ENCODE measurements at places on chromosomes 13 and 19.

- DNase-seq = no peak
Measured at GRCh38 chr13:109945206-109945960, 159.0 kb upstream of the IRS2 start.

GRCh38 chr19:8831832-8832131 is 322 bp downstream of the ZNF558 start:
- no peak for DNase-seq

GRCh38 chr19:47280183-47280797 is 5.6 kb downstream of the INAFM1 start:
- DNase-seq = no peak

DNA sequence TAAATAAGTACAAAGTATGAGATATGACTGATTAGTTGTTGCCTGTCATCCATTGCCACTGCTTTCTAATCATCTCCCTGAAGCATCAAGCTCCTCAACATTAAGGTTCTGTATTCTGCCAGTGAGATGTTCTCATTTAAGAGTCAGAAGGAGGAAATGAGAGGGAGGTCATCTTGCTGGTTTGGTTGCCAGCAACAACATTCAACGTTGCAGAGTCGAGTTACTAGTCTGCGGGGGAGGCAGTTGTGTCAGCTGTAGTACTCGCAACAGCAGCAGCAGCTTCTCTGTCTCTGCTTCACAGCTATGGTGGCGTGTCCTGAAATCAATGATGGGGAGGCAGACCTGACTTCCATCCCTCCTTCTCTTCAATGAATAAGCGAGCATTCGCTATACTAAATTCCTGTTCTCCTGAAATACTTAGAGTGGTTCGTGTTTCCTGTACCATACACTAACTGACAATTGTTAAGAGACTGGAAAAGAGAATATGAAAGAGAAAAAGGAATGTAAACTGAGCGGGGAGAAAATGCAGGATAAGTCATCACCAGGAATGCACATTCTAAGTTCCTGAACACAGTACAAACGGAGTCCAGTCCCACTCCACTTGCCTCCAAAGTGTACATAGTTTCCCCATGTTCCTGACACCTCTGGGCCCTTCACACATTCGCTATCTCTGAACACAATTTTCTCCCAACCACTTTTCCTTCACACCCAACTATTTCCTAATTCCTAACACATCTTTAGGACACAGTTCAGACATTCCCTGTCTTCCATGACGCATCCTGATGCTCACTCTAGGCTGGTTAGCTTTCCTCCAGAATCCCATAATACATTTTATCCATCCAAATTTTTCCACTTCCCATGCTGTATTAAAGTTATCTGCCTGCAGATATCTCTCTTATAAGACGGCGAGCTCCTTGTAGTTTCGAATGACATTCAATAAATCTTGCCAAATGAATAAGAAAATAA is 263.0 kb downstream of the KLF12 start:
- no peak for DNase-seq

DNA sequence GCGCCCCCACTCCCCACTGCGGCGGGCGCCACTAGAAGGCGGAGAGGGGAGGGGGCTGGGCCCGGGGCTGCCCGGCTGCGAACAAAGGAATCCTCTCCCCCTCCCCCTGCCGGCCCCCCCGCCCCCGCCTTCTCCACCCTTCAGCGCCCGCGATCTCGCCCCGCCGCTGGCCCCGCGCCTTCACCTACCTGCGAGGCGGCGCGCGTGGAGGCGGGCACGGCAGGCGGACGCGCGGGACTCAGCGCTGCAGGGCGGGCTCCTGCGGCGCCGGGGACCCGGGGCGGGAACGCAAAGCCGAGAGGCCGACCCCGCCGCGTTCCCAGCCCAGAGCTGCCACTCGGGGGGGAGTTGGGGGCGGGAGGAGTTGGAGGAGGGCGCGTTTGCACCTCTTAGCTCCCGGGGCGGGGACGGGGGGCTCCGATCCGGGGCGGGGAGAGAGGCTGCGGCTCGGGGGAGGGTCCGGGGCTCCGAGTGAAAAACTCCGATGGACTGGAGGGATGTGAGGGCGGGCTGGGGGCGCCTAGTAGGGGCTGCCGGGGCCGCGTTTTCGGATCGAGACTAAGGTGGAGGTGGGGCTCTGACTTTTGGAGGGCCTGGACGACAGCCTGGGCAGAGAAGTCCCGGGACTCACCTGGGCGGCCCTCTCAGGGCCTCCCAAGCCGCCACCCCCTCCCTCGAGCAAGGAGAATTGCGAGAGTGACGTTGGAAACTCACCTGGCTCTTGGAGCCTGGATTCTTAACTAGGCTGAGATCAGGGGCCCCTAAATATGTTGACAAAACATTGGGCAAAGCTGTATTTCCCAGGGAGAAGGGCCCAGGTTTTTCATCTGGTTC is at the start of gene FBN3:
Gene FBN3 (minus strand): TSS at position 332 of the 834 bp plus-strand sequence. CDS start 2,112 bp downstream, outside the sequence.
- DNase-seq = no peak

GRCh38 chr13:97879646-97880310 is 73.7 kb upstream of the IPO5 start:
- no peak for DNase-seq

GRCh38 chr13:65093357-65093756 is 2136.8 kb downstream of the PCDH9 start:
- no peak for DNase-seq

GRCh38 chr13:30047154-30047874 is 196.9 kb upstream of the UBL3 start:
- no peak for DNase-seq

GRCh38 chr13:29369060-29369743 is 226.3 kb downstream of the SLC7A1 start:
- peak; percentile 5 for DNase-seq

- no peak for DNase-seq
Measured at GRCh38 chr19:17473041-17473440, 2.7 kb downstream of the SLC27A1 start.

GRCh38 chr19:1062387-1063029 is 4.5 kb upstream of the ARHGAP45 start:
- DNase-seq = no peak

- no peak for DNase-seq
Measured at GRCh38 chr13:94416454-94417080, 62.9 kb downstream of the DCT start.

GRCh38 chr13:43145534-43146196 is 122.3 kb downstream of the DNAJC15 start:
- DNase-seq = no peak

GRCh38 chr13:69496981-69497380 is 610.6 kb upstream of the ATXN8OS start:
- DNase-seq = peak; percentile 1

- no peak for DNase-seq
Measured at GRCh38 chr13:78305171-78305570, 298.2 kb downstream of the POU4F1 start.

DNA sequence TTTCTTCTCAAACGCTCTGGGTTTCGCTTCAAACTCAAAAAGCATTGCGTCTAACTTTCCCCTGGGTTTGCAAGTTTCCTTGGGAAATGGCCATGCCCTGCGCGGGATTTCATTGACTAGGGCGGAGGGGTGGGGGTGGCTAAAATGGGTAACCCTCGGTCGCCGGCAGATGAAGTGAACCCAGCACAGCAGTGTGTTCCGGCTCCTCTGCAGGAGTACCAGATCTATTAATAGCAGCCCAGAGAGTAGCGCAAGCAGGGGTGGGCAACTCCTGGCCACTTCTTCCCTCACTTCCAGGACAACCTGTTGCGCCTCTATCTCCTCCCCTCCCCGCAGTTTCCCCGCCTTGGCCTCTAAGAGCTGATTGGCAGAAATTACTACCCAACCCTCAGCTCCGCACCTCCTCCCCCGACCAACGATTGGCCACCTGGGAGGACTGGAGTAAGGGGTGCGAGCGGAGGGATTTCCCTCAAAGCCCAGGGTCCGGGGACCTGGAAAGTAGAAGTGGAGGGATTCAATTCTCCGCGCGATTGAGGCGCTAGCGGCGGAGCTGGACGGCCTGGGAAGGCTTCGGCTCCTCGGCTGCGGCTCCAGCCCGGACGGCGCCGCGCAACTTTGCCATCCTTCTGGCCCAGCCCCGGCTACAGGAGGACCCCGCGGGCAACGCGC is at the start of gene FREM2:
Gene FREM2 (plus strand): TSS at position 501 of the 669 bp plus-strand sequence. CDS start 268 bp downstream, outside the sequence.
- DNase-seq = peak; percentile 16

DNA sequence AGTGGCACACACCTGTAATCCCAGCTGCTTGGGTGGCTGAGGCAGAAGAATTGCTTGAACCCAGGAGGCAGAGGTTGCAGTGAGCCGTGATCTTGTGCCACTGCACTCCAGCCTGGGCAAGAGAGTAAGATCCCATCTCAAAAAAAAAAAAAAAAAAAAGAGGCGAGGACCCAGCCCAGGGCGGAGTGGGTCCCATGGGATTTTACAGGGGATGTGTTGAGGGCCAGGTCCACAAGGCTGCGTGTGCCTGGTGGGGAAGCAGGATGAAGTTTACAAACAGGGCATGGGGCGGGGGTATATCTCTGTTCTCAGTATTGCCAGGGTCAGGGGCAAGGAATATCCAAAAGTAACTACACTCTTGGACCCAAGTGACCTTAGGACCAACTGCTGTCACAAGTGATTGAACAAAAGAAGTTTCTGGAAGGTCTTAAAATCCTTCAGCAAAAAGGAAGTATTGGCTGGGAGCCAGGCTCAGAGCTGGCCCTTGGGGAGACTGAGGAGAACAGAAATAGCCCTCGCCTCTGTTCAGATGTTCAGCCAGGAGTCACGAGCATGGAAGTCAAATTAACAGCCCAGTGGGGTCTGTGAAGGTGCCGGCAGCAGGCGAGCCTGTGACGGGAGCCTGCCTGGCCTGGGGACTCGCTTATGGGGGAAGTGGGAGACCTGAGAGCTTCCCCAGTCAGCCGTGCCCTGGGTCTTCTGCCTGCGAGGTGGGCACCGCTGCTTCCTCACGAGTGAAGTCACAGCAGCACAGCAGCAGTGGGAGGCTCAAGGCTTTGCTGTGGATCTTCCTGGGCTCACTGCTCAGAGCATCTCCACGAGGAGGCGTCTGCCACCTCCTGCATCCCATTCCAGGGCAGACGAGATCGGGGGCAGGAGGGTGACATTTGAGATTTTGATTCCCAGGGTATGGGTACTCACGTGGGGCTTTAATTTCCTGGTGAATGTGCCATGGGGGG is 6.4 kb downstream of the MYO9B start:
- no peak for DNase-seq

GRCh38 chr13:113437408-113438010 is 15.8 kb downstream of the ADPRHL1 start:
- DNase-seq = no peak

DNA sequence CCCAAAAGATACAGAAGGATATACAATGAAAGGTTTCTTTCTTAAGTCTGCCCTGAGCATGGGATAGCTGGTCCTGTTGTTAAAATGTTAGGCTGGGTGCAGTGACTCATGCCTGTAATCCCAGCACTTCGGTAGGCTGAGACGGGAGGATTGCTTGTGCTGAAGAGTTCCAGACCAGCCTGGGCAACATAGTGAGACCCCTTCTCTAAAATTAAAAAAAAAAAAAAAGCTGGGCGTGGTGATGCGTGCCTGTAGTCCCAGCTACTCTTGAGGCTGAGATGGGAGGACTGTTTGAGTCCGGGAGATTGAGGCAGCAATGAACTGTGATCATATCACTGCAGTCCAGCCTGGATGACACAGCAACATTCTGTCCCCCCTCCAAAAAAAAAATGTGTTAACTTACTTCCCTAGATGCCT is 52.5 kb upstream of the SHKBP1 start:
- DNase-seq = no peak

DNA sequence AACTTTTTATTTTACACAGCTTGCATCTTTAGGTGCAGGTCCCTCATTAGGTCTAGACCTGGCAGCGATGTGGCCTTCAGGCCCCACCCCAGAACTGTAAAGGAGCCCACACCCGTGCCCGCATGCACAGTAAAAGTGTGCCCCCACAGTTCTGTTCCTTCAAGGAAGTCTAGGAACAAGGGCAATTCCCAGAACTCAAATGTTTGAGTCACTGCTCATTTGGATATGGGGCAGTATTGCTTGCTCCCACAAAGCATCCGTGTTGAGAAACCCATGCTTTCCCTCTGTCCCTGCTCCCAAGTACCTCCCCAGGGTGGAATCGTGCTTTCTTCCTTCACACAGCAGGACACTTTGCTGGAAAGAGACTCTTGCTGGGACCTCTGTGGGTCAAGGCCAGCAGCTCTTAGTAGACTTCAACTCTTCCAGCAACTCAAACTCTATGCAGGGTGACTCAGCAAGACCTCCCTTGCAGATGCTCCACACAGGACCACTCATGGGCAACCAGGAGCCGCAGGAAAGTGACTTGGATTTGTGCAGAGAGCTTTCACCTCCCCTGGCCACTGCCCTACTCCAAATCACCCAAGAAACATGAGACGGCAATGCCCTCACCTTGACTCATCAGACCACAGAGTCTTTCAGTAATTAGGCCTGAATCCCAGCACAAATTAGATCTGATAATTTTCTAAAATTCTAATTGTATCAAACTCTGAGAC is 12.3 kb downstream of the SLC7A1 start:
- DNase-seq = no peak

DNA sequence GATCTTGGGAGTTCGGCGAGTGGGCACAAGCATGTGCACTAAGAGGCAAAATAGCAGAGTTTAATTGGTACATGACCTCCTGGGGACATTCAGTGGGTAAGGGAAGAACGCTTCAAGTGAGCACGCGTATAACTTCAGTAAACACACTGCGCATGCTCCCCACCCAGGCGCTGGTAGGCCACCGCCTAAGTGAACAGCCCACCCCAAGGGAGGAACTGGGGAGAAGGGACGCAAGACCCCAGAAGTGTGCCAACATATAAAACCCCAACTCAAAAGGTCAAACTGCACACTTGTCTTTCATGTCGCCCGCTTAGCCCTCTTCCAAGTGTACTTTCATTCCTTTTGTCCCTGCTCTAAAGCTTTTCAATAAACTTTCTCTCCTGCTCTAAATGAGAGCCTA is 10.5 kb upstream of the NTN5 start:
- DNase-seq = peak; percentile 36

- DNase-seq = no peak
Measured at GRCh38 chr19:47157431-47158321, 27.0 kb downstream of the SAE1 start.

DNA sequence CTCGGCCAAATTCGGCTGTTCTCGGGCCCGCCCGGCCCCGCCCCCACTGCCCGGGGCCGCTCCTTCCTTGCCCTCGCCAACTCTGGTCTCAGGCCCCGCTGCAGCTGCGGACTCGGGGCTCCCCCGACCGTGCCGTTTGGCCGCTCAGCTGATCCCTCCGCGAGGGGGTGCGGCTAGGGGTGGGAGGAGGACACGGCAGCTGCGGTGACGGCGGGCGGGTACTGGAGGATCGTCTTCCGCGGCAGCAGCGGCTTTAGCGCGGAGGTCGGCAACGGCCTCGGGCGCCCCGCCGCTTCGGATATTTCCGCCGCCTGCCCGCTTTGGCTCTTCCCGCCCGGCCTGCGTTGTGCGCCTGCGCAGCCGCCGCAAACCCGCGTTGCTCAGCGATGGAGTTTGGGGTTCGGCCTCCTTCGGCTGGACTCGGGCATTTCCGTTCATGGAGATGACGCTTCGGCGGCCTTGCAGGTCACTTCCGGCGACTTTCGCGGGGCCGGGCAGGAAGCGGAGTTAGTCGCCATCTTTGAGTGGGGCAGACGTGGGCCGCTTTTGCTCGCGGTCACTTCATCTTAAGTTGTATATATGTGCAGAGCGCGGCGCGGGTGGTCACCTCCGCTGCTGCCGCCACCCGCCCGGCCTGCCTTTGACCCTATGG is 338 bp upstream of the UBE2M start:
- no peak for DNase-seq
